Stimulated activated CD8-positive, alpha-beta memory T cell treated with anti-CD3 and anti-CD28 coated beads, Interleukin-7, amount 100 ng/mL, for 1 hour (primary cell): ENCODE measurements at places on chromosomes 11 and 22.

- DNase-seq = no peak
Measured at GRCh38 chr11:116885951-116886655, 48.7 kb upstream of the APOA1 start.

DNA sequence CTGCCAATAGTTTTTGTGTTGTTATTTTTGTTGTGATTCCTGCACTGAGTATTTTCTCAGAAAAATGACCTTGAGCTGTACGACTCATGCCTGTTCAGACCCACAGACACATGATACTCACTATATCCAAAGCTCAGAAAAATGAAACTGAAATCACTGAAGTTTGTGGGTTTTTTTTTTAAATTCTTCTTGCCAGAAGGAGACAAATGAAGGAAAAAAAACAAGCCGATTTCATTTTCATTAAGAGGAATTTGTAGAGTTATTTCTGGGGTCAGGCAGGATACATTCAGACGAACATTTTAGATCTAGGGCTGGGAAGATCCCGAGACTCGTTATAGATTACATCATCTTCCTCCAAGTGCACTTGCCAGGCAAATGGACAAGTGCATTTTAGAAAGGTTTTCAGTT lies 60.4 kb downstream of the BMAL1 start:
- DNase-seq = no peak

GRCh38 chr11:78938971-78939370 lies 364.3 kb upstream of the NARS2 start:
- DNase-seq = no peak

GRCh38 chr11:2549080-2549479 lies 104.3 kb downstream of the KCNQ1 start:
- DNase-seq = no peak

DNA sequence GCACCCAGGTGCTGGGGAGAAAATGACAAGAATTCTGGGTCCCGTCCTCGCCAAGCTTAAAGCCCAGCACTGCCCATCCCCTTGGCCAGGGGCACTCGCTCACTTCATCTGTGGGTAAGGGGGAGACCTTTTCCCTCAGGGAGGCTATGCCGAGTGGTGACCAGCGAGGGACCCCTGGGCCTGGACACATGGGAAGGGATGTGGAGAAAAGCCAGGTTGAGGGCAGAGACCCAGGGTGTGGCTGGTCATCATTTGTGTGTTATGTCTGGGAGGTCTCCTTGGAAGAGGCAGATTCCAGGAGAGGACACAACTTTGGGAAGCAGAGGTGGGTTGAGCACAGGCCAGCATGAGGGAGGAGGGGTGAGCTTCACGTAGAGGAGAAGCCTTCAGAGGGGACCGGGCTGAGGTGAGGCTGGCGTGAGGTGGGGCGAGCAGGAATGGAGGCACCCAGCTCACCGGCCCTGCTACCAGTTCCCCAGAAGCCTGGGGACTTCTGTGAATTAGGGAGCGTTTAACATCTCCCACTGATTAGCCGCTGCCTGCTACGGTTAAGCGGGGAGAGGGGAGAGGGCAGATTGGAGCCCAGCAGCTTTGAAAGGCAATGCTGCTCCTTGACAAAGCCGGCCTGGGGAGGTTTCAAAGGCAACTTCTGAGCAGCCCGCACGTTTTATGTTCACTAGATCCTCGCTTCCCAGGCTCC lies 25.8 kb upstream of the NECTIN1 start:
- DNase-seq = no peak

- no peak for DNase-seq
Measured at GRCh38 chr11:124612045-124612444, 817 bp downstream of the PANX3 start.

DNA sequence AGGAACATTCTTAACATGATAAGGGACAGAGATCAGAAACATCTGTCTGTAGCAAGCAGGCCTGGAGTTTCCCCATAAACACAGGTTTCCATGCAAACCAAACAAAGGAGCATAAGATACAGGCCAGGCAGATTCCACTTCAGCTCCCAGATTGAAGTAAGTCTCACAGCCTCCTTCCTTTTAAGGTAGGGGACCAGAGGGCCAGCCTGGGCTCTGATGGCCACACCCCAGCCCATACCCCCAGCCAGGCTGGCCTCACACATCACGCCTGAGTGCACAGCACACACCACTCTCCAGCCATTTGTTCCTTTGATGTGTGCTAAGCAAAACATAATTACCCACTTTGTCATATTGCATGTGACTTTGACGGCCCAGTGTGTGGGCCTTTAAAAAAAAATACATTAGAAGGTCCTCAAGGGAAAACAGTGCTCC lies 518.7 kb downstream of the NTM start:
- no peak for DNase-seq
